ENCODE measurements at places on chromosomes 7 and 10.

GRCh38 chr10:34061841-34062240 is 727.4 kb upstream of the NRP1 start:
- DNase-seq, result no peak

- no peak for DNase-seq
Measured at GRCh38 chr7:141660259-141660658, 41.7 kb downstream of the DENND11 start.

- no peak for DNase-seq
Measured at GRCh38 chr10:78115135-78115853, 81.6 kb downstream of the RPS24 start.

GRCh38 chr7:114889646-114890285 is 32.1 kb upstream of the MDFIC start:
- peak; percentile 10 for DNase-seq

GRCh38 chr7:101985903-101986734 is 168.7 kb downstream of the CUX1 start:
- no peak for DNase-seq

DNA sequence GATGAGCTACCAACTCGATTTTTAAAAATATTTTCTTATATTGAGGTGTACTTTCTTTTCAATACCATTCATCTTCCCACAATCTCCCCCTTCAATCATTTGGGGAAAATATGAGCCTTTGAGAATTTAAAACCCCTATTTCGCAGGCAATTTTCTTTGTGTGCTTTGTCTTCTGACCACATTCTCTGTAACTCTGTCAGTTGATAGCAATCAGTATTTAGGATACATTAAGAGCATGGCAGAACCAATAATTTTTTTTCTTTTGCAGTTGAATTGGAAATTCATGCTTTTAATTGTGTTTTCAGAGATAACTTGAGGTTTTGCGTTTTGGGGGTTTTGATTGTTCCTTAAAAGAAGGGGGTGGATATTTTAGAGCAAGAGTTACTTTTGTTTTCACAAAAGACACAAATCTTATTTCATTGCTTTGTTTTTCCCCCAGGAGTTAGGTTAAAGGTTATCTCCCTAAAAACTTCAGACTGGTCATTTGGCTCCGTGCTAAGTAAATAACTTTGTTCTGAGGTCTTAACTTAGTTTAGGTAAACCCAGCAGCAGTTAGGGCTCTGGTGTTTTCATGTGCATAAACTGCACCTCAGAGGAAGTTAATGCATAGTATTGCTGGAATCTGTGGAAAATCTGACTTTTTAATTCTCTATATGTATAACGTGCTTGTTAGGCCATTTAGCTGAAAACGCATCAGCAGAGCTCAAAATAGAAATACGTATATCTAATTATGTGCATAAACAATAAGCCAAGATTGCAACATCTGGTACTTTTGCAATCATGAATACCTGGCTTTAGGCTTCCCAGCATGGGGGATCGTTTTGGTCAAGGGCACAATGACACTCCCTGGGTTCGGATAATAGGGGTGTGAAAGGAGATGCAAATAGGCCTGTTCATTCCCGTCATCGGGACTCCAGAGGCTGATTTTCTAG is 676.4 kb upstream of the ANKRD30A start:
- no peak for DNase-seq

GRCh38 chr10:91879515-91880170 is 29.6 kb downstream of the FGFBP3 start:
- no peak for DNase-seq

- DNase-seq, result no peak
Measured at GRCh38 chr10:20956843-20957242, 59.7 kb upstream of the NEBL start.

DNA sequence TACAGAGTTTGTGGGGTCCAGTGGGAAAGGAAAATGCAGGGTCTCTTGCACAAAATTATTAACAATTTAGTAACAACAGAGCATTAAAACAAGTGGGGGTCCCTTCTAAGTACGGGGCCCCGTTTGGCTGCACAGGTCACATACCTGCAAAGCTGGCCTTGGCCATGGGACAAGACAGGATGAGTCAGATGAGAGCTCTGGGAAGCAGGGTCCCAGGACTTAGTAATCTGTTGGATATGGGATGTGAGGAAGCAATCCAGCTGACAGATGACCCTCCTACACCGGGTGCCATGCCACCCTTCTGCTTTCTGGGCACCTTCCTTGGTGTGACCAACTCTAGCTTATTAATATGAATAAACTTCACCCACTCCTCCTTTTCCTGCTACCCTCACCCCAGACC is 3.2 kb upstream of the DUSP5 start:
- DNase-seq, result no peak

DNA sequence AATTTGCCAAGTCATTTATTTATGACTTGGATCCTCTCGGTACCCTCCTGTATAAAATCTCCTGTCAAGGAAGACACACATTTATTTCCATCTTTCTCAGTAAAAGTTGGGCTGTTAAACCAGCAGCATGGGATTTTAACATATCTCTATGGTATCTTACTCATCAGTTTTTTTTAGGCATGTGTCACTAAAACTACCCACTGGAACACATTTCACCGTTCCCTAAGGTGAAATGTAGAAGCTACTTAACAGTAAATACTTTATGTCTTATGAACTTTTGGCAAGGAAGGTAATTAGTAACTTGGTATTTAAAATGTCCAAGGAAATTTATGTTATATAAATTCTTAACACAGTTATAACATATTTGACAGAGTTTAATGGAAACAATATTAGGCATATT is 152.5 kb upstream of the HDAC9 start:
- DNase-seq, result no peak

DNA sequence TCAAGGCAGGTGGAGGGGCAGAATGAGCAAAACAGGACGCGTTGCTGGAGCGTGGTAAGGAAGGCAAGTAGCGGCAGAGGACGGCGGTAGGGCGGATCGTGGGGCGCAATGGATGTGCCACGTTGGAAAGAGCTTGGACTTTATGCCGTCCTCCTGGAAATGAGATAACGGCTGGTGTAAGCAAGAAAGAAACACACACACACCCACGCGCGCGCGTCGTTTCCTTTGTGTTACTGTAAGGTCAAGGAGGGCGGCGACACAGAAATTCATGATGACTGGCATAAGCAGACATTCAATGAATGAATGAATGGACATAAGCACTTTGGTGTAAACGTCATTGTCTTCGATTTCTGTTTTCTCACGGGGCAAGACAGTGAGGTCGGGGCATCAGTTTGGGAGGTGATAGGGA is 683 bp upstream of the ENTPD7 start:
- DNase-seq, result peak; percentile 59

DNA sequence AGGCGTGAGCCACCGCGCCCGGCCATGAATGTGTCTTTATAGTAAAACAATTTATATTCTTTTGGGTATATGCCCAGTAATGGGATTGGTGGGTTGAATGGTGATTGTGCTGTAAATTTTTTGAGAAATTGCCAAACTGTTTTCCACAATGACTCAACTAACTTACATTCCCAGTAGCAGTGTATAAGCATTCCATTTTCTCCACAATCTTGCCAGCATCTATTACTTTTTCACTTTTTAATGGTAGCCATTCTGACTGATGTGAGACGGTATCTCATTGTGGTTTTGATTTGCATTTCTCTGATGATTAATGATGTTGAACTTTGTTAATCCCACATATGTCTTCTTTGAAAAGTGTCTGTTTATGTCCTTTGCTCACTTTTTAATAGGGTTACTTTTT is 1187.9 kb downstream of the XPNPEP1 start:
- no peak for DNase-seq

DNA sequence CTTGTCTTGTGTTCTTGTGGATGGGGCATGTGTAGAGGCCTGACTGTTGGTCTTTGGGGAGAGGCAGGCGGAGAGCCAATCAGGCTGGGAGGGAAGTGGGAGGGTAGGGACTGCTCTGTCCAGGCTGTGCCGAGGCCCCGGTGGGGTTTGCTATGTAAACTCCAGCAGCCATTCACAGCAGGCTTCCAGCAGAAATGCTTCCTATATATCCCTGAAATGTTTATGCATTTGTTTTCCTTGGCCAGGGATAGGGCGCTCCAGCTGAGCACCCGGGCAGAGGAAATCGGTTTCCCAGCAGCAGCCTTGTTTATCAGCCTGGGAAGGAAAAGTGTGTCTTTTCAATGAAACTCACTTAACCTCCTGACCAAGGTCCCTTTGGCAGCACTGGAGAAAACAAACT is 18.3 kb upstream of the AQP1 start:
- no peak for DNase-seq

DNA sequence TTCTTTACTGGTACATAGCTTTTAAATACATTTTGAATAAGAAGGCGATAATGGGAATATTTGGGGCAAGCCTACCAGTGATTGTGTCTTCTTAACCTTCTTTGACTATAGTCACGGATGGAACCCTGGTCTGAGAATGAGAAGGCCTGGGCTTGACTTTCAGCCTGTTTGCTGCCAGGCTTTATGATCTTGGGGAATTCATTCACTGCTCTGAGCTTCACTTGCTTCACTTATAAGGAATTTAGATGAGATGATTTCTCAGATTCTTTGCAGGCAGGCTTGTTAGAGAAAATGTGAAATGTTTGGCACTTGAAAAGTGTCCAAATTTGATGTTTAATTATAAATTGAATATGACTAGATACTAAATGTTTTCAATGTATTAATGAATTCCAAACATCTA is 42.5 kb downstream of the NUP205 start:
- DNase-seq, result no peak

DNA sequence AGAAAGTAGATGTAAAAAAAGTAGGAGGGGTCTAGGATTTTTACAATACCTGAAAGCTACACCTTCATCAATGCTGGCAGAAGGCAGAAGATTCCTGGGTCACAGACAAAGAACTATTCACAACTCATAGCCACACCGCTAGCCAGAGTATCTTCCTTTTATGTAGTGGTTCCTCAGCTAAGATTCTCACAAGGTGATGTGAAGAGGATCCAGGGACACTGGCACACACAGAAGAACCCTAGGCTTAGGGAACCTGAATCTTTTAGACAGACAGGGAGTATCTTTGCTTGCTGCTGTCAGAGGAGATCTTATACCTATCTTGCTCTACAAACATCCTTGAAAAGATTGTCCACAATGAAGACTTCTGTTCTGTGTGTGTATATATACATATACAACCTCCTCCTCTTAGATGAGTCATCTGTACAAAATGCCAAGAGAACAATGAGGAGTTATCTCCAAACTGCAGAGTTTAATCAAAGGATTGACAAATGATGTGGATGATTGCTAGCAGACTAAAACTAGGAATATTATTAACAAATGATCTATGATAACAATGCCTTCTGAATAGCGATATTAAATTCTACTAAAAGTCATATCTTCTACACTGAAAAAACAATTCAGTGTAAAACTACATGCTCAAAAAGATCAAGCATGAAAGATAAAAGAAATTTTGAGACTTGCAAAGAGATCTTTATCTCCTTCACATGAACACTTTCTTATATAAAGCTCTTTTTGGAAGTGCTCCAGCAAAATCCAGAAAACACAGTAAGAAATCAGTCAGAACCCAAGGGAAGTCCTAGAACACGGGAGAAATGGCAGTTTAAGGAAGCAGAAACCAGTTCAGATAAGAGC is 409.3 kb downstream of the PARD3 start:
- DNase-seq, result no peak

DNA sequence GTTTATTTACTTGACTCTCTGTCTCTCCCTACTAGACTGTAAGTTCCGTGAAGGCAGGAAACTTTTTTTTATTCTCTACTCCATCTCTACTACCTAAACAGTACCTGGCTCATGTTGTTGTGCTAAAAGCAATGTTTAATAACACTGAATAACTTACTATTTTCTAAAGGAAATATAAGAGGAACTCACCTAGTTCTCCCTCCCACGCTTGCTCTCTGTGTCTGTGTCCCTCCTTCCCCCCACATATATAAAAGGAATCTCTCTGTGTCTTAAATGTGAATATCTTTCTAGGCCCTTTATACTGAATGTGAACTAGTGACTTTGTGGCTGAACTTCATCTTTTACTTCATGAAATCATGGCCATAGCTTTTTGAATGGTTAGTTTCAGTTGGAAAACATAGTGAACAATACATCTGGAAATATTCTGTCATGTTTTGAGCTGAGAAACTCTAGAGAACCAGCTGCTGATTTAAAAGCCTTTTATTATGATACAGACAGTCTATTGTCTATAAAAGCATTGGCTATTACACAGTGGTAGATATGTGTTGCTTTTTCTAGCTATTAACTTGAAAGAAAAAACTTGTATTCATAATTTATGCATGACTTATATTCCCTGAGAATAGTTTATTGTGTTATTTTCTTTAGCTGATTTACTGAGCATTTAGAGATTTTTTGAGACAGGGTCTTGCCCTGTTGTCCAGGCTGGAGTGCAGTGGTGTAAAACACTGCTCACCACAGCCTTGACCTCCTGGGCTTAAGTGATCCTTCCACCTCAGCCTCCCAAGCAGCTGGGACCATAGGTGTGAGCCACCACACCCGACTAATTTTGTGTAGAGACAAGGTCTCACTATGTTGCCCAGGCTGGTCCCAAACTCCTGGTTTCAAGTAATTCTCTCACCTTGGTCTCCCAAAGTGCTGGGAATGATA is 42.5 kb downstream of the VCL start:
- no peak for DNase-seq

- no peak for DNase-seq
Measured at GRCh38 chr10:83886871-83887270, 252.4 kb upstream of the GHITM start.

GRCh38 chr7:117951285-117951684 is 78.0 kb upstream of the CTTNBP2 start:
- no peak for DNase-seq

- DNase-seq, result no peak
Measured at GRCh38 chr10:130804778-130805634, 506.5 kb downstream of the TCERG1L start.

DNA sequence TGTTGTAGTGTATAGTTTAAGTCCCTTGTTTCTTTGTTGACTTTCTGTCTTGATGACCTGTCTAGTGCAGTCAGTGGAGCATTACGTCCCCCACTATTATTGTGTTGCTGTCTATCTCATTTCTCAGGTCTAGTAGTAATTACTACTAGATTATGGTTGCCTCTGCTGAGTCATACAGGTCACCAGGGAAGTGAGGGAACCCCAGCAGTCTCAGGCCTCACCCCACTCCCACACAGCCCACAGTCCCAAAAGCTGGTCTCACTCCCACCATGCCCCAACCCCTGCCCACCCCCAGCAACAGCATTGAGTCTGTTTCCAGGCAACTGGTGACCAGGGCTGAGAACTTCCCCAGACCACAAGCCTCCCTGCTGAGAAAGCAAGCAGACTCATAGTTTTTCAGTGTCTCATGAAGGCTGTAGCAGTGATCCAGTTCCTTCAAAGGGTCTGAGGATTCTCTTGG is 88.0 kb downstream of the PLXDC2 start:
- DNase-seq, result no peak

- peak; percentile 69 for DNase-seq
Measured at GRCh38 chr7:130960208-130960988, 226.4 kb upstream of the KLF14 start.
